ENCODE measurements at places on chromosomes 12 and 14.

DNA sequence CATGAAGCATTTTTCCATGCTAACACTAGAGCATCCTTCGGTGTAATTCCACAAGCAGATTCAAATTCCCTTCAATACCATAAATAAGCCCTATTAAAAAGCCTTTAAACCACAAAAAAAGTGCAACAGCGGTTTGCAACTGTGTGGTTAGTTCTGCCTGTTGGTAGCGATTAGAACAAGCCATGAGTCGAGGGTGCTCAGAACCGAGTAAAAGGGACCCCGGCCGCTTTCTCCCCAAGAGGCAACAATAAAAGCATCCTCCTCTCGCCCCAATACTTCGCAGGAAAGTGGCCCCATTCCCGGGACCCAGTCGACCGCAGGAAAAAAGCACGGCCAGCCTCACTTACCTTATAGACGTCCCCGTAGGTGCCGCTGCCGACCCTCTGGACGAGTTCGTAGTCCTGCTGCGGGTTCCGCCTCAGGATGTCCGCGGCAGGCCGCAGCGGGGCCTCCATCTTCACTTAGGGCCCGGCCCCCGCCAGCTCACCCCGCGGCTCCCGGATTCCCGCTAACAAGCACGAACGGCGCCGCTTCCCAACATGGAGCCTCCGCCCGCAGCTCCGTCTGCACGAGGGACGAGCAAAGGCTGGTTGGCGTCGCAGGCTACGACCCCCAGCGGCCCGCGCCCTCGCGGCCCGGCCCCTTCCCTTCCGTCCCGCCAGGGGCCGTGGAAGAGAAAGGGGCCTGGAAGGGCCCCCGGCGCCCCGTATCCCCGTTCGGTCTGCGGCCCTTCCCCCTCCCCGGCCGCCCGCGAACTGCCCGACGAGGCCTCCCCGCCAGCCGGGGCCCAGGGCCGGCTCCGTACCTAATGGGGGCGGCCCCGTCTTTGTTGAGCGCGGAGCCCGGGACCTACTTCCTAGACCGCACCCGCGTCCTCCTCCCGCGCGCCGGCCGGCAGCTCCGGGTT is 521 bp downstream of the MAP4K5 start:
- DNase-seq = no peak

GRCh38 chr12:41536813-41537490 is 348.8 kb downstream of the PDZRN4 start:
- no peak for DNase-seq

- DNase-seq = no peak
These were observed 29.3 kb downstream of the HMGA2 start for GRCh38 chr12:65853489-65854157.

GRCh38 chr12:31974673-31975072 is 15.5 kb downstream of the RESF1 start:
- no peak for DNase-seq

DNA sequence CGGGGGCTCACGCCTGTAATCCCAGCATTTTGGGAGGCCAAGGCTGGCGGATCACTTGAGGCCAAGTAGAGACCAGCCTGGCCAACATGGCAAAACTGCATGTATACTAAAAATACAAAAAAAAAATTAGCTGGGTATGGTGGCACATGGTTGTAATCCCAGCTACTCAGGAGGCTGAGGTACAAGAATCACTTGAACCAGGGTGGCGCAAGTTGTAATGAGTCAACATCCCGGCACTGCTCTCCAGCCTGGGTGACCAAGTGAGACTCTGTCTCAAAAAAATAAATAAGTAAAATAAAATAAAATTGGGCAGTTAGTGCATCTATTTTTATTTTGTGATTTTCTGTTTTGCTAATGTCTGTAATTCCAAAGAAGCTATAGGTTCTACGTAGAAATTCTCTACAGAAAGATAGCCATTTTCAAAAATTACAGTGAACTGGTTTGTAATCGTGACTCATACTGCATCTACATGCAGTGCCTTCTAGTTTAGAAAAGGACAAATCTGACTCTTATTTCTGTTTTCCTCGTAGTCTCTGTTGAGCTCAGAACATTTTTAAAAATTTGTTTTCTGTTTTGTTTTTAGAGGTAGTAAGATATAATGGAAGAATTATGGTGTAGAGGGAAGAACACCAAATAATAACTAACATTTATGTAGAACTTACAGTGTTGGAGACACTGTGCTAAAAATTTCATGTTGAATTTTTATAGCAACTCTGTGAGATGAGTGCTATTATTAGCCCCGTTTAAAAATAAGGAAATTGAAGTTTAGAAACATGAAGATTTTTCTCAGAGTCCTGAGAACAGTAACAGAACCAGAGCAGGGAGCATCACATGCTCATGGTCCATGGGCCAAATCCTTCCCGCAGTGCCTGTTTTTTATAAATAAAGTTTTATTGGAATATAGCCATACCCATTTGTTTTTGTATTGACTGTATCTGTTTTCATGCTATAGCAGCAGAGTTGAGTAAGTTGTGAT is 201.2 kb downstream of the SYNE2 start:
- DNase-seq = no peak

- DNase-seq = no peak
These were observed 25.7 kb downstream of the TRAF3 start for GRCh38 chr14:102802834-102803523.

DNA sequence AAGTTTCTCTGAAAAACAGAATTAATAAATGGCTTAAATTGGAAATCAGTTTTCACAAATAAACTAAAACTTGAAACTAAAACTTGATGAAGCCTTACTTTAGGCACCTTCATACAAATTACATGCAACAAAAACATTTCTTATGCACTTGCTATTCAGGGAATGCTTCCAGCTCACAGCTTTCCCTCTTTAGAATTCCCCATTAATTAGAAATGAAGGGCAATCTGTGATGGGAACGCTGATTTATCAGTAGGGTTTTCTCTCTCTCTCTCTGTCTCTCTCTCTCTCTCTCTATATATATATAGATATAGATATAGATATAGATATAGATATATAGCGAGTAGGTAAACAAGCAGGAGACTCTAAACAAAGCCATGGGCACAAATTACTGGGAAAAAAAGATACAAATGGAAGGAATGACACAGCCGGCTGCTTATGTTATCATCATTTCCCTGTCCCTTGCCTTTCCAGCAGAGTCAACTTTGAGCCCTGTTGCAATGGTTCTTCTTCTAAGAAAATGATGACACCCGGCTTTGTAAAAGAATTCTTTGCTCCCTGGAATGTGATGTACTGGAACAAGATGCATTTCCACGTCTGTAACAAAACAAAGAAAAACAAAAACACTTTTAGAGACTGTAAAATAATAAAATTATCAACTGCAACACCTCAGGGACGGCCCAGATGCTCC is 1121.6 kb upstream of the TMEM132C start:
- no peak for DNase-seq

DNA sequence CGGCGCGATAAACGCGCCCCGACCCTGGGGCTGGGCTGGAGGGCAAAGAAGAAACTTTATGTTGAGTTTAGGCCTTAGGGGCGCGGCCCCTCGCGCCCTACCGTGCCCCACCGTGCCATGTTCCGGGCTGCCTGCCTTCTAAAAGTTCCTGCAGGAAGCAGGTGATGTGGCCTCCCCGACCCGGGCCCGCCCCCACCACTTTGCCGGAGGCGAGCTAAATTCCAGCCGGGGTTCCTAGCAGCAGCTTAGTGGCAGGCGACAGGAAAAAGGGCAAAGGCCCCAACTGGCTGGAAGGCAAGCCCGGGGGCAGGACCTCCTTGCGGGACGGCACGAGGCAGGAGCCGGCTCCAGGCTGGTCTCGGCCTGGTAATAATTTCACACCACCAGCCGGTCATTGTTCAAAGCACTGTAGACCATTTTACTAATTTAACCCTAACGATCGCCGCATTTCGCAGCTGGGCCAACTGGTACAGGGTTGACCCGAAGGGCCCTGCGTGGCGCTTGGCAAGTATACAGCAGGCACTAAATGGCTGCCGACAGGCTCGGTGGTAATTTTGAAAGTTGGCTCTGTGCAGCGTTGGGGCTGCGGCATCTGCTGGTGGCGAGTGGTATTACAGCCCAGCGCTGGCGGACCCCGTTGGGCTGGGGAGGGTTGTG is 895 bp upstream of the CCDC88C start:
- DNase-seq = peak; percentile 67

GRCh38 chr12:47268501-47269454 is 189.0 kb upstream of the AMIGO2 start:
- DNase-seq = no peak

GRCh38 chr14:71586131-71586897 is 345.9 kb upstream of the RGS6 start:
- no peak for DNase-seq

Measured in activated T-helper 1 cell treated with anti-CD3 and anti-CD28 coated beads, Interleukin-2, amount 50 U/mL, for 16 hours (primary cell).